Effector CD8-positive, alpha-beta T cell (primary cell): ENCODE measurements at places on chromosomes 11 and 22.

DNA sequence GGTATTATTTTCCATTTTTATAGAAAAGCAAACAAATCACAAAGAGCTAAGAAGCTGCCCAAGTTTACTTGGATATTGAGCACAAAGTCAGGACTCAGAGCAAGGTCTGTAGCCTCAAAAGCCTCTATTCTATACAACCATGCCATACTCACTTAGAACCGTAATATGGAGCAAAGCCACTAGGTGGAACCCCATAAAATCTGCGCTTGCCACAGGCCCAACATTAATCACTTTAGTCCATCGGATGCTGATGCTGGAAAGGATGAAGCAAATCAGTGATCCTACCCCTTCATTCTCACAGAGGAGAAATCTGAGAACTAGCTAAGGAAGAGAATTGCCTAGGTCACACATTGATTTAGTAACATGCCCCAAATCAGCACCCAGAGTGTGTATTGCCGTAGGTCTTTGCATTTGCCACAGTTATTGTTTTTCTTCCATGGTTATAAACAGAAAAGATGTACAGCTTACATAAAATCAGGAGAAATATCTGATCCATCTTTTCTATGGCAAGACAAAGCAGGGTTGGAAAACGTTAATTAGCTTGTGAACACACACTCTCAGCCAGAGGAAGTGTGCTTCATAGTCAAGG, 56.7 kb upstream of the RAB38 start:
- no peak for DNase-seq

DNA sequence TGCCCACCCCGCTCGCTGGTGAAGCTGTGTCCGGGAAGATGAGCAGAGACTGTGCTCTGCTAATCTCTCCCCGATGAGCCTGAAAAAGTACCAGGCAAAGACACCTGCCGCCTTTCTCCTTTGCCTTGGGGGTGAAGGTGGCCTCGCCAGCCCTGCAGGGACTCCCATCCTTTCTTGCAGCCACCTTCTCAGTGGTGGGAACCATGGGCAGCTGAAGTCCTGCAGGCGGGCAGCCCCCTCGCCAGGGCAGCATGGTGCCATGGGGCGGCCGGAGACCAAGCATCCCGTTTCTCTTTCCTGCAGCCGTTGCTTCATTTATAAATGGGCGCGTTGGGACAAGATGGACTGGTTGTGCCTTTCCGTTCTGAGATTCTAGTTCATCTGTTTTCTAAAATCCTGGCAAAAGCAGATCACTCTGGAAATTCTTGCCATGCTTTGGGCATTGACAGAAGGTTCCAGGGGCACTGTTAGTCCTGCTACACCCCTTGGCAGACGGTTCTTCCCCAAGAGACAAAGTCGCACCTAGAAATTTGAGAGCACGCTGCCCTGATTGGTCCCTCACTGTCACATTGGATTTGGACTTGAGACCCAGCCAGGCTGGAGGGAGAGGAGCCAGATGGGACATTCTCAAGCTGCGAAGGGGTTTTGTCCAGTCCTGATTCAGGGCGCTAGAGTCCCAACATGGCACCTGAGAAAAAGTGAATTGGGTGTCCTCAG, 7.5 kb downstream of the CTTN start:
- DNase-seq, result no peak

GRCh38 chr22:39617342-39617741, 46.8 kb downstream of the CACNA1I start:
- DNase-seq, result no peak

- no peak for DNase-seq
These were observed 71.3 kb downstream of the BBOX1 start for GRCh38 chr11:27111896-27112295.

GRCh38 chr11:17354601-17354991, 3.0 kb downstream of the NCR3LG1 start:
- DNase-seq, result peak; percentile 41

GRCh38 chr11:100939571-100939970, 190.0 kb downstream of the PGR start:
- DNase-seq, result no peak
